ENCODE measurements at places on chromosomes 2 and 18.

GRCh38 chr2:6694555-6694954 is 171.2 kb downstream of the CMPK2 start:
- DNase-seq, result no peak

- no peak for DNase-seq
These were observed 31.4 kb upstream of the HDAC4 start for GRCh38 chr2:239432174-239432573.

GRCh38 chr2:48088994-48089393 is 182.7 kb upstream of the FBXO11 start:
- DNase-seq, result no peak

DNA sequence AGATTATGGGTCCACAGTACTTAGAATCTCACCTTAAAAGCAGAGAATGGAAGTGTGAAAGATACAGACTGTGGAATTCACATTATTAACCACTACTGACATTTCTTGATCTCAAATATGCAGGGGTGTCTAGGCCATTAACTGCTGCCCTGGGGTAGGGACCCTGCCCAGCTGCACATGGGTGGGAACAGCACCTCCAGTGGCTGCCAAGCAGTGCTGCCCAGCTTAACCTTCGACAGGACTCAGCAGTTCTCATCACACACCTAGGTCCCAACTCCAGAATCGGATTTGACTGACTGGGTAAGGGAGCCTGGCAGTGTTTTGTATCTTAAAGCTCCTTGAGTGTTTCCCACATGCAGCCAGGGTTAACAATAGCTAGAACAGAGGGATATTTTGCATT is 14.9 kb downstream of the ERFE start:
- DNase-seq, result no peak

DNA sequence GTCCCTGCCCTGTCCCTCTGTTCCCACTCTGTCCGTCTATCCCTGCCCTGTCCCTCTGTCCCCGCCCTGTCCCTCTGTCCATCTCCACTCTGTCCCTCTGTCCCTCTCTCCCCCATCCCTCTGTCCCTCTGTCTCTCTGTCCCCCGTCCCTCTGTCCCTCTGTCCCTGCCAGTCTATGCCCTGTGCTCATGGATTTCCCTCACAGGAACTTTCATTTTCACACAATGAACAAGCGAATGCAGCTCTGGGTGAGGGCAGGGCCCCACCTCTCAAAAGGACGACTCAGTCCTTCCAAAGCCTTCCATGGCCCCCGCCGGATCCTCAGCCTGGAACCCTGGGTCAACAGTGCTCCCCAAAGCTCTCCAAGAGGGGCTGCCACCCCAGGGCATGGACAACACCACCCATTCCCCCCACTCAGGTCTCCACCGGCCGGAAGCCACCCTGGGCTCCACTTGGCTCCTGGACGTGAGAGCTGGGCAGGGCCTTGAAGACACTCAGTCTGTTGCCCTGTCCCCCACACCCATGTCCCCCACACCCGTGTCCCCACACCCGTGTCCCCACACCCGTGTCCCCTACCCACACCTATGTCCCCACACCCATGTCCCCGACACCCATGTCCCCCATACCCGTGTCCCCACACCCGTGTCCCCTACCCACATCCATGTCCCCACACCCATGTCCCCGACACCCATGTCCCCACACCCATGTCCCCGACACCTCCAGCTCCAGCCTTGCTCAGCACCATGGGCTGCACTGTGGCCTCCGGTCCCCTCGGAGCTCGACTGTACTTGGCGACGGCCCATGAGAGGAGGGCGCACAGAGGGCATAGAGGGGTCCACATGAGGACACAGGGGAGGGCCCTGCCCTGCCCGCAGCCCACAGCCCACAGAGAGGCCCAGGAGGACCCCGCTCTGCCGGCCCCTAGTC is 156.0 kb downstream of the PXDN start:
- no peak for DNase-seq

GRCh38 chr18:2853926-2854664 is 7.3 kb downstream of the EMILIN2 start:
- no peak for DNase-seq

- DNase-seq, result no peak
These were observed 8.1 kb downstream of the SIX2 start for GRCh38 chr2:45000921-45001868.

- no peak for DNase-seq
These were observed 834 bp downstream of the PDCL3 start for GRCh38 chr2:100563407-100564247.

DNA sequence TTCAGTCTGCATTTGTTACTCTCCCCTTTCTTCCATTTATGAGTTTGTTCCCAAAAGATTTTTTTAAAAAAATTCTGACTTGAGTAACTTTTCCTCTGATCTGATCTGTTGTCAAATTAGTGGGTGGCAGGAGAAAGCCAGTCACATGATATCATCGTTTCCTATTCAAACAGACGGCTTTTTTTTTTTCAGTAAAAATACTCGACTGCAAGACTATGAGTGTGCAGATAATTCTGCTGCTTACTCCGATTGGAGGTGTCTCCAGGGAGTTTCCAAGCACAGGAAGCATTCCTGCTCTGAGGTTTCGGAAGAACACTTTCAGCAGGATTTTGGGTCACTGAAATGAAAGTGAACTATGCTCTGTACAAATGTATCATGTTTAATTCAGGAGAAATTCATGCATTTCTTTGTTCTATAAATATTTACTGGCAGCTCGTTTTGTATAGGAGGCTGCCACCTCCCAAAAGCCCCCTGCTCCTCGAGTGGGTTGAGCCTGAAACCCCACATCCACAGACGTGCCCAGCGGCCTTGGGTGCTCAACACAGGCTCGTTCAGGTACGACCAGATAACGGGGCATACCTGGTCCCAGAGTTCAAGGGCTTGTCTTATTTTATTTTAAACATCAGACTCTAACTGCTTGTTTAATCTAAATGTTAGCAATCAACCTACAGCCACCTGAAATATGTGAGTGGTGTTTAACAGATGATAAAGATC is 126.9 kb upstream of the ZNF516 start:
- no peak for DNase-seq

DNA sequence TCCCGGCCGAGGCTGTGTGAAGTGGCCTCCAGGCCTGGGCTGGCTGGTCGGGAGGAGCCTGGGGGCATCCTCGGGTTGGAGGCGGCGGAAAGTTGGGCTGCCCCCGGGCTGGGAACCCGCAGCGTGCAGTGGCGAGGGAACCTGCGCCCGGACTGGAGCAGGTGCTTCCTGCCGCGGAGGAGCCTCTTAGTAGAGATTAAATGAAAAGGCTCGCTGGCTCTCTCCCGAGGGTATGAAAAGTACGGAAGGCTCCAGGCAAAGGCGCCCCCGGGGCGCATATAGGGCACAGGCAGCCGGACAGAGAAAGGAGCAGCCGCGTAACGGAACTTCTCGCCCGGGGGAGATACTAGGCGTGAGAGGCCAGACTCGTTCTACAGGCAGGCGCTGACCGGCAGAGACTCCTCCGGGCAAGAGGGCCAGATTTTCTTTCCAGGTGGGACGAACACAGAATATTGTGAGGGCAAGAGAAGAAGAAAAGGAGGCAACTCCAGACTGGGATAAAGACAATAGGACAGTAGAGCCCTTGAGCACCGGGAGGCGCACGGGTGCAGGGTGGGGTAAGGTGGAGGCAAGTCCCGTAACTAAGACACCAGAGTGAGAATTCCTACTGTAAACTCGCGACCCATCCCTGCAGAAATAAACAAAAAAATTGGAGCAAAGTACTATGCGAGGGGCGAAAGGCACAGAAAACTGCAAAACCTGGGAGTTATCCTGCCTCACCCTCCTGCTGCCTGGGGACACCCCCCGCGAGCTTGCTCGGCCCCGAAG is 816 bp downstream of the CDH2 start:
- no peak for DNase-seq

- DNase-seq, result no peak
These were observed 2.0 kb upstream of the MYT1L start for GRCh38 chr2:2333076-2333475.

DNA sequence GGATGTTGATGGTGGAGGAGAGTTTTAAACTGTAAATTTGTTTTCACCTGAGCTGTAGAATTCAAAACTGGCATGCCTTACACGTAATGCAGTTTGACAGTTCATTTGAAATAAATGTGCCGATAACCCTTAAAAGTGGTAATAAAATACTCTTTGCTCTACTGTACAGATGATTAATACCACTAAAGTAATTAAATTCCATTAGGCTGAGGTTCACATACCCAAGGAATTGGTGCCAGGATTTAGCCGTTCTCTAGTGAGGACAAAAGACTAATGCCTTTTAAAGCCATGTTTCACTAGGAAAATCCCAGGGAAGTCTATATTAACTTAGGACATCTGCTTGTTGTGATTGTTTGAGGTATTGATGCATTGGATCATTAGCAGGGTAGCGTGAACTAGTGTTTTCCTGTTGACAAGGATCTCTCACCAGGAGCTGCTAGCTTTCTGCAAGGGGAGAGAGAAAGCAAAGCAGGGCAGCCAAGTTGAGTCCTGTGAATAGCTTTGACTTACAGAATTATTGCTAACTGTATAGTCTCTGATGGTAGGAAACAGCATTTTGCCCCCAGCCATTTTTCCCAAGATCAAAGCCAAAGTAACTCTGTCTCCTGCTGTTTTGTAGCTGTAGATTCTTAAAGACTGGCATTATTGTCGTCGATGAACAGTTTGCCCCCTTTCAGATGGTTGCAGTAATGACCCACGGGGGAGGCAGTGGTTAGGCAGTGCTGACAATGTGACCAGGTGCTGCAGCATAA is 280.9 kb upstream of the FANCL start:
- no peak for DNase-seq

DNA sequence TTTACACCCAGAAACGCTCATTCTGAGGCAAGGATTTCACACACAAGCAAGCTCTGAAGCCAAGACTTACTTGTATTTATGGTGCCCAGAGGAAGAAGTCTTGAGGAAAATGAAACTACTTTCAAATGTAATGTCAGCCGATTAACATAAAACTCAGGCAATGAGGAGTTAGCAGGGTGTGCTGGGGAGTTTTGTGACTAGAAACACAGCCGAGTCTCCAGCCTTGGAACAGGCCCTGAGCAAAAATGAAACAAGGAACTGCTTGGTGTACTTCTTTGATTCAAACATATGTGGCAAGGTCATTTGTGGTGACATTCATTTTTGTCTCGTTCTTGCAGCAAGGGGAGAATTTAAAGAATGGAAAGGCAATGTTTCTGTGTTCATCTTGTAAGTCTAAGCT is 4.5 kb downstream of the DYTN start:
- DNase-seq, result no peak

- no peak for DNase-seq
These were observed 1.6 kb downstream of the TMEM185B start for GRCh38 chr2:120221616-120222015.

GRCh38 chr2:127653421-127654083 is 7.6 kb downstream of the GPR17 start:
- no peak for DNase-seq

GRCh38 chr2:24077879-24078278 is 1.8 kb upstream of the SF3B6 start:
- DNase-seq, result no peak

DNA sequence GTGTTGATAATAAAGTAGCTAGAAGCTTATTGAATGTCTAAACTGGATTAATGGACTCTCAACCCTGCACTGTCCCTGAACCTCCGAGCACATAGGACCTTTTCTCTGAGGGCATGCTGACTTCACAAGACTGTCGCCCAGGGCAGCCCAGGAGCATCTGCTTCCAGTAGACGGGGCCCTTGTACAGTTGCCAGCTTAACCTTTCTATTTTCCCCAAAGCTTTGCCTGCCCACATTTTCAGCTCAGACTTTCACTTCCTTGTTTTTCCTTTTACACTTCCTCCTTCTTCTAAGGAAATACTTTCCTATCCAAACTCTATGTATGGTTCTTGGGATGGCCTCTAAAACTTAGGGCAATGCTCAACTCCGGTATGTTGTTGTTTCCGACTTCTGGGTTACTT is 1.3 kb downstream of the VWA3B start:
- no peak for DNase-seq
